Gastrocnemius medialis (tissue), 4 donors: ENCODE measurements at places on chromosomes 7 and 10.

DNA sequence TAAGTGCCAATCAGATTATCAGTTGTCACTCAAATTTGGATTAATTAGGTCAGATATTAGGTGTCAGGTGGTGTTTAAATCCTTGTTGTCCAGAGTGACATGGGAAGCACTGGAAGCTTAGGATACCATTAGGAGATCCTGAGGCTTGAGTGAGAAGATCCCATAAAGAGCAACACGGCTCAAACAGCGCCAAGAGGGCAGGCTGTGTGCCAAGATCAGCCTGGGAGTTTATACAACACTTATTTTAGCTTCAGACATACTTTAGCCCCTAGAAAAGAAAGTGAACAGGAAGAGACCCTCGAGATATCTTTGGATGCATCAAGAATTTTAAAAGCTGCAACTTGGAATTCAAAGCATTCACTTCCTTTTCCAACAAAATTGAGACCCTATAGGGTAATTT, 14.2 kb upstream of the ACTA2 start:
- no peaks in the 10 kb centered on the region for H3K27me3 ChIP-seq
- no peak overlapping the region for H3K4me3 ChIP-seq
- no peak overlapping the region for H3K27ac ChIP-seq
- no peaks in the 10 kb centered on the region for H3K36me3 ChIP-seq
- H3K4me1 ChIP-seq, result no peaks in the 10 kb centered on the region
- no peak for DNase-seq

DNA sequence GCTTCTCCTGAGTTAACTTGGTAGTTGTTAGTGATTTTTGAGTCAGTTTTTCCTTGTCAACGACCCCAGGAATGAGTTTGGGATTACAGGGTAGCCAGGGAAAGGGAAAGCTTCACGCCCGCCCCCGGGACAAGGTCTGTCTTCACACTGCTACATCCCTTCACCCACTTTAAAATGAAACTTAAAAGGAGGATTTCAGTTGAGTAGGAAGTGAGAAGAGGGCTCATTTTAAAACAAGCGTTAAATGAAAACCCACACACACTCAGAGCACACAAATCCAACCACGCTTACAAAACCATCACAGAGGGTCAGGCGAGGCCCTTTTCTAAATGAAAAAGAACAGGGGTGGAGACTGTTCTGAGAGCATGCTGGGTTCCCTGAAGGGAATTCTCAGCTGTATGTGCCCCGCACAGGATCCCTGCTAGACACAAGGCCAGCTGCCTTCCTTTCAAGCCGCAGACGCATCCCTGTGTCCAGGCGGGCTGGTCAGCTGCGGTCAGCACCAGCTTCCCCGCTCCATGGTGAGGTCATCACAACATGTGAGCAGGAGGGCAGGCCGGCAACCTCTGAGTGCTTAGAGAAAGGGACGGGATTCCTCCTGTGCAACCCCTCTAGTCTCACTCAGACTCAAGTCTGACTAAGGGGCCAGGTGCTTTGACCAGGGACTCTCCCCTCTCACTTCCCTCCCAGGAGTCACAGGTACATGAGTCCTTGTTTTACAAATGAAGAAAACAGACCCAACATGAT, 111.8 kb downstream of the EGFR start:
- peaks cover 88% of the 10 kb centered on the region for H3K4me1 ChIP-seq
- no peaks in the 10 kb centered on the region for H3K27me3 ChIP-seq
- DNase-seq, result peak; percentile 68
- H3K36me3 ChIP-seq, result no peaks in the 10 kb centered on the region

DNA sequence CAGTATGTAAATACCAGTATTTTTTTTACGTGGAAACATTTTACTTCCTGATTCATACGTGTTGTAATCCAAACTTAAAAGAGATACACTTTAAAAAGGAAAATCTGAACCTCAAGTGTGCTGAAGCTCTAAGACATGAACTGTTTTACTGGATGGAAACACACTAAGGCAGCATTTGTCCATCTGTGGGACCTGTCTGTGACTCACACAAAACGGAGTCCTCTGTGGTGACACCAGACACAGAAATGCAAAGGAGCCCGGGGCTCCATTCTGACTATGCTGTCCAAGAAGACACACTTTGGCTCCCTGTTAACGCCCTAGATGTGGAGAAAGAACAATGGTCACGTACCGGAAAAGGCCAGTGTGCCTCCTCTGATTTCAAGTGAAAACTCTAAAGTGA, 23.9 kb downstream of the RNF133 start:
- H3K4me1 ChIP-seq, result no peaks in the 10 kb centered on the region
- no peaks in the 10 kb centered on the region for H3K27me3 ChIP-seq
- no peak overlapping the region for H3K4me3 ChIP-seq
- H3K27ac ChIP-seq, result no peak overlapping the region
- no peak for DNase-seq

GRCh38 chr7:138249975-138250374, 173.7 kb downstream of the AKR1D1 start:
- no peak overlapping the region for H3K27ac ChIP-seq
- no peak for DNase-seq
- H3K27me3 ChIP-seq, result no peaks in the 10 kb centered on the region
- H3K36me3 ChIP-seq, result no peaks in the 10 kb centered on the region
- no peak overlapping the region for H3K4me3 ChIP-seq

GRCh38 chr10:3699916-3700315, 85.1 kb downstream of the KLF6 start:
- no peaks in the 10 kb centered on the region for H3K36me3 ChIP-seq
- H3K27ac ChIP-seq, result no peak overlapping the region
- no peaks in the 10 kb centered on the region for H3K27me3 ChIP-seq
- H3K4me1 ChIP-seq, result no peaks in the 10 kb centered on the region
- H3K4me3 ChIP-seq, result no peak overlapping the region
- DNase-seq, result no peak

GRCh38 chr7:81776161-81776560, 6.3 kb upstream of the HGF start:
- H3K4me3 ChIP-seq, result no peak overlapping the region
- no peak overlapping the region for H3K27ac ChIP-seq
- H3K4me1 ChIP-seq, result no peaks in the 10 kb centered on the region
- no peak for DNase-seq
- H3K27me3 ChIP-seq, result no peaks in the 10 kb centered on the region
- H3K36me3 ChIP-seq, result no peaks in the 10 kb centered on the region

DNA sequence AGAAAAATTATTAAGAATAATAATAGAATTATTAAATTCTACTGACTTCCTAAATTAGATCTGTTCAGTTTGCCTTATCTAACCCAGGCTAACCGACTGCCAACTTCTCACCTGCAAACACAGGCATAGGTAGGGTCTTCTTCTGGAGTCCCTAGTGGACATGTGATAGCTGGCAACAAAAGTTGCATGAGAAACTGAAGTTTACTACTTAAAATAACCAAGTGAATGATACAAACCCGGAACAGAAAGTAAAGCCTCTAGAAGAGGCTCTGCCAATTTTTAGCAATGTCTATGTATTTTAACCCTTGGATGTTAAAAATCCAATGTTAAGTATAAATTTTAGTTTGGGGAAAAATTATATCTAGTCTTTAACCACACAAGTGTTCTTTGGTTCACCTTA, 37.6 kb downstream of the NDUFB2 start:
- no peak overlapping the region for H3K27ac ChIP-seq
- no peaks in the 10 kb centered on the region for H3K27me3 ChIP-seq
- no peak overlapping the region for H3K4me3 ChIP-seq
- DNase-seq, result no peak

GRCh38 chr7:50342616-50343114, 38.1 kb downstream of the IKZF1 start:
- no peak overlapping the region for H3K4me3 ChIP-seq
- H3K36me3 ChIP-seq, result no peaks in the 10 kb centered on the region
- peak; percentile 18 for DNase-seq
- H3K4me1 ChIP-seq, result no peaks in the 10 kb centered on the region
- no peaks in the 10 kb centered on the region for H3K27me3 ChIP-seq

DNA sequence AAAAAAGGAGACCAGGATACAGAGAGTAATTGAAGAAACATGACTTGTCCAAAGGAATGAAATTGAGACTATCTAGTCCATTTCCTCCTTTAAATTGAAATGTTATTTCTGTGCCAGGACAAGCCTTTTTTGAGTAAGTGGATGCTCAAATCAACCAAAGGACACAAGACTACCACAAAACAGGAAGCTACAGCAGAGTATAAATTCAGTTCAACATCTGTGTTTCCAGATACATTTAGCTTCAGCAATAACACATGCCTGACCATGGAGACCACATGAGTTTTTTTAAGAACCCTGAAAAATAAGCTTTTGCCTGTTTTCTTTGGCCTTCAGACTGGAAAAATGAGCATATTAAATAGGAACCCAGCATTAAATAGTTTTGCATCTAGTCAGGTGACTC, 707.5 kb downstream of the ZWINT start:
- H3K27ac ChIP-seq, result no peak overlapping the region
- H3K36me3 ChIP-seq, result no peaks in the 10 kb centered on the region
- no peak for DNase-seq
- no peaks in the 10 kb centered on the region for H3K4me1 ChIP-seq

DNA sequence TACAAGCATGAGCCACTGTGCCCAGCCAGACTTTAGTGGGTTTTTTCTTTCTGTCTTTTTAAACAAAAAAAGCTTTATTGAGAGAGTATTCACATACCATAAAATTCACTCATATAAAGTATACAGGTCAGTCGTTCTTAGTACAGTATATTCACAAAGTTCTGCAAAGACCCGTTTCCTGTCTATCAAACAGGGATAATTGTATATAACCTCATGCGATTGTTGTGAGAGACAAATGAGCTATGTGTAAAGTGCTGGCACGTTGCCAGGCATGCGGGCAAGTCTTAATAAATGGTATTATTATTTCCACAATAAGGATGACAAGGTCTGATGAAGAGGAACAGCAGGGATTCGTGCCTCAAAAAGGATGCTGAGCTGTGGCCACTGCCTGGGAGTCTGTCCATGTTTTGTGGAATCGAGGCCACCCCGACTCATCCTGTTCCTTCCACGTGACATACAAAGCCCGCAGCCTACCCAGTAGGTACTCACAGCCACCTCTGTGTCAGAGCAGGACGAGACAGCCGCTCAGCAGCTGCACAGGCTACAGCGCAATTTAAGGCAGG, 51.6 kb downstream of the SMKR1 start:
- H3K4me1 ChIP-seq, result no peaks in the 10 kb centered on the region
- no peak for DNase-seq
- no peak overlapping the region for H3K27ac ChIP-seq
- H3K36me3 ChIP-seq, result no peaks in the 10 kb centered on the region
- no peaks in the 10 kb centered on the region for H3K27me3 ChIP-seq

DNA sequence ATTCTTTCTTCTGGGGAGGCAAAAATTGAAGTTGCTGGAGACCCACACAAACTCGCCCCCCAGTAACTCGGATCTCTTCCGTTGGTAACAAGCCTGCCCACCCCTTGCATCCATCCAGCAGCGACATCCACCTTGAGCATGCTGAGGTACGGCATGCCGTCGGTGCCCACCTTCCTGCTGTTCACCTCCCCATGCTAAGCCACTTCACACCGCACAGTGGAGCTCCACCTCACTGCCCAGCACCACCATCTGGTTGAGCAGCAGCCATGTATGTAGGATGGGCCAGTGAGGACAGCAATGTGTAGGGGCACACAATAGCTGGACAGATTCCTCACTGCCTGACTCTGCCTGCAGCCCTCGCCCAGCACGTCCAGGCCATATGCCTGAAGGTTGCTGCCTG, 138.1 kb upstream of the ZNF92 start:
- no peak for DNase-seq
- H3K36me3 ChIP-seq, result no peaks in the 10 kb centered on the region
- H3K4me1 ChIP-seq, result no peaks in the 10 kb centered on the region
- no peak overlapping the region for H3K27ac ChIP-seq
- H3K27me3 ChIP-seq, result peaks cover 7% of the 10 kb centered on the region
- H3K4me3 ChIP-seq, result no peak overlapping the region

DNA sequence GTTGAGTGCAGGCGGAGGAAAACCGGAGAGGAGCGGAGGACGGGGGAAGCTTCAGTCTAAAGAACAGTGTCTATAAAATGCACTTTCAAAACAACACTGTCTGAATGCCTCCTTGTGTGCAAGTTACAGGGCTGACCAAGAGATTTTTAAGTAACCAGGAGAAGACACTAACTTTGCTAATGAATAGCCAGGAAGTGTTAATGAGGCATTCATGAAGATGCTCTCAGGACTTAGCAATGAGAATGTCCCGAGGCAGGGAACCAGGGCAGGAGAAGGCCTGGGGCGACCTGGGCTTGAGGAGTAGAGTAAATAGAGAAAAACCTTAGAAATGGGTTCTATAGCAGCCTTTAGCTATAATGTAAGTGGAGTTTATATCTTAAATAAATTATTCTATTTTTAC, 312.1 kb downstream of the SKIDA1 start:
- no peaks in the 10 kb centered on the region for H3K36me3 ChIP-seq
- no peaks in the 10 kb centered on the region for H3K27me3 ChIP-seq

GRCh38 chr10:110372656-110373055, 67.9 kb upstream of the SMNDC1 start:
- H3K27ac ChIP-seq, result no peak overlapping the region
- no peaks in the 10 kb centered on the region for H3K4me1 ChIP-seq
- no peak for DNase-seq
- H3K27me3 ChIP-seq, result no peaks in the 10 kb centered on the region

GRCh38 chr7:138158739-138159528, 82.7 kb downstream of the AKR1D1 start:
- H3K4me1 ChIP-seq, result no peaks in the 10 kb centered on the region
- H3K4me3 ChIP-seq, result no peak overlapping the region
- H3K27ac ChIP-seq, result no peak overlapping the region
- no peaks in the 10 kb centered on the region for H3K36me3 ChIP-seq

- H3K4me1 ChIP-seq, result no peaks in the 10 kb centered on the region
- DNase-seq, result no peak
- no peak overlapping the region for H3K27ac ChIP-seq
- no peak overlapping the region for H3K4me3 ChIP-seq
- peaks cover 38% of the 10 kb centered on the region for H3K36me3 ChIP-seq
- H3K27me3 ChIP-seq, result no peaks in the 10 kb centered on the region
These were observed 15.9 kb downstream of the YME1L1 start for GRCh38 chr10:27138277-27138676.

DNA sequence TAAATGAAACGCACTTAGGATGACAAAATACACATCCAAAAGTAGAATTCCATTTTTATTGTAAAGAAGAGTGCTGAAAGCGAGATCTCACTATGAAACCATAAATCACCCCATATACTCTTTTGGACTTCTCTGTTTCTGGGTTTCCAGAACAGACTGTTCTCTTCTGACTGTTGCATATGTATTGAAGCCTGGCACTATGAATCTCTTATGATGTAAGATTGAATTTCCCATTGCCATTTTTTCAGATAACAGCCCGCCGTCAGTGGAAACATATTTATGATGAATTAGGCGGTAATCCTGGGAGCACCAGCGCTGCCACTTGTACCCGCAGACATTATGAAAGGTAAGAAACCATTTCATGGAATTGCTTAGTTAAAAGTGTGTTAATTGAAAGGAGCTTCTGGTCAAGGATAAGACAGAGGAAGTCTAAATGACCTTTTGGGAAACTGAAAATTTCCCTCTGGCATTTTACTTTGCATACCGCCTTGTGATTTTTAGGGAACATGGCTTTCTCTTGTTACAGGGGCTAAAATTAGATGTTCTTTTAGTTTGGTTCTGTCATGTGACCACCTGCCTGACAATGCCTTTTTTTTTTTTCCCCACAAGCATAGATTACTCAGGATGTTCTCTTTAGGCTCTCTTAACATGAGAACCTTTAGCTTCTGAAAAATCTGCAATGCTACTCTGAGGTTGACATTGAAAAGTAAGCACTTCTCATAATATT, 168.1 kb downstream of the ARID5B start:
- H3K4me1 ChIP-seq, result peaks cover 97% of the 10 kb centered on the region
- no peaks in the 10 kb centered on the region for H3K27me3 ChIP-seq
- DNase-seq, result no peak
- peak overlapping the region; percentile 2 for H3K4me3 ChIP-seq
- peak overlapping the region; percentile 97 for H3K27ac ChIP-seq

- no peak for DNase-seq
- H3K27ac ChIP-seq, result no peak overlapping the region
- peaks cover 3% of the 10 kb centered on the region for H3K27me3 ChIP-seq
- H3K4me3 ChIP-seq, result no peak overlapping the region
- H3K36me3 ChIP-seq, result no peaks in the 10 kb centered on the region
These were observed 243.3 kb downstream of the GRID1 start for GRCh38 chr10:86123304-86123703.
